ENCODE measurements at places on chromosomes 6 and 20.

DNA sequence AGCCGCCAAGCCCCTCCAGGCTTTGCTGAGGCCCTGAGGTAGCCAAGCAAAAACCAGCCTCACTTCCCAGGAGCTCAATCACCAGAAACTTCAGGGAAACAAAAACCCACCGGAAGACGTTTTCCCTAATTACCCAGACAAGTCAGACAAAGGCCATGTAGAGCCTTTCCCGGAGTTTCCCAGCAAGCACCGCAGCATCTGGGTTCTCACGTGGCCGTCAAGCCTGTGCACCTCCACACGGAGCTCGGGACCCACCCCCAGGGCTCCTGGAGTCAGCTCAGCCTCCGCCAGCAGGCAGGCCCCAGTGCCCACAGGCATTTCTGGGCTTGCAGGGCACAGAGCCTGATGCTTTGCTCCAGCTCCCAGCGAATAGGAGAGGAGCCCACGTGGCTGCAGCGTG lies 10.1 kb upstream of the MRGBP start:
- DNase-seq, result no peak

DNA sequence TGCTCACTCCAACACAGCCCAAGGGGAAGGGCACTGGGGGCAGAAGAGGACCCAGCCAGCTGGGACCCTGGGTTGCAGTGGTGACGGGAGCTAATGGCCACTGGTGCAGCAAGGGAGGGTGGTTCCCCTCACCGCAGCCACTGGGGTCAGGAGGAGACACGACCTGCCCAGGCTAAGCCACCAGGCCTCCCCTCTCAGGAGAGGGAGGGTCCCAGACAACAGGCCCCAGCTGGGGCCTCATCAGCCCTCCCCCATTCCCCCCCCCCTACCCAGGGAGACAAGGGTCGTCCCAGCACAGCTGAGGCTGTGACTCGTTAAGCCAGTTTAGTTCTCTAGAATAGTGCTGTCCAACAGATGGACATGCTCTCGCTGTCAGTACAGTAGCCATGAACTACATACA lies 17.3 kb upstream of the MATN4 start:
- no peak for DNase-seq

DNA sequence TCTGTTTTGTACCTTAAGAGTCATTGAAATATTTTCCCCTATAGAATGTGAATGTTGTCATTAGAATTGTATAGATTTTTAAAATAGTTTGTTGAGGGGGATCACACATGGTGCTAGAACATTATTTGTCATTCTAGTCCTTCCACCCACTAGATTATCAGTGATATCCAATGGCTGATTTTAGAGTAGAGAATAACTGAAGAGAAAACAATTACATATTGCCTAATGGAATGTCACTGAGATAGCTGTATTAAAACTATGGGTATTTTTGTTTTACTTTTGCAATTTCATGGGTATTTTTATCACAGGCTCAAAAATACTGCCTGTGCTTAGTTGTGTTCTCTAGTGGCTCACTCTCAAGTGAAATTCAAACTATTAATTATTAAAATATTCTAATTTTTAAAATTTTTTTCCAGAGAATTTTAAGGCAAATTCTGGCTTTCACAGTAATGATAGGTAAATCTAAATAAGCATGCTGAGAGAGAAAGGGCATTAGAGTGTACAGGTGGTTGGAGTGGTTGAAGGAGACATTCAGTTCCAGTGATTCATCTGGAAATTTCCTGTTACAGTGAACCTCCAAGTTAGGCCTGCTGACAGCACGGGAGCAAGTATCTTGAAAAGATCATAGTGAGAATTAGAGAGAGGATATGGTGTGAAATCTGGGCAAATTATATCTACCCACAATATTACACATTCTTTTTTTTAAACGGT lies 399.6 kb downstream of the NKAIN2 start:
- no peak for DNase-seq

DNA sequence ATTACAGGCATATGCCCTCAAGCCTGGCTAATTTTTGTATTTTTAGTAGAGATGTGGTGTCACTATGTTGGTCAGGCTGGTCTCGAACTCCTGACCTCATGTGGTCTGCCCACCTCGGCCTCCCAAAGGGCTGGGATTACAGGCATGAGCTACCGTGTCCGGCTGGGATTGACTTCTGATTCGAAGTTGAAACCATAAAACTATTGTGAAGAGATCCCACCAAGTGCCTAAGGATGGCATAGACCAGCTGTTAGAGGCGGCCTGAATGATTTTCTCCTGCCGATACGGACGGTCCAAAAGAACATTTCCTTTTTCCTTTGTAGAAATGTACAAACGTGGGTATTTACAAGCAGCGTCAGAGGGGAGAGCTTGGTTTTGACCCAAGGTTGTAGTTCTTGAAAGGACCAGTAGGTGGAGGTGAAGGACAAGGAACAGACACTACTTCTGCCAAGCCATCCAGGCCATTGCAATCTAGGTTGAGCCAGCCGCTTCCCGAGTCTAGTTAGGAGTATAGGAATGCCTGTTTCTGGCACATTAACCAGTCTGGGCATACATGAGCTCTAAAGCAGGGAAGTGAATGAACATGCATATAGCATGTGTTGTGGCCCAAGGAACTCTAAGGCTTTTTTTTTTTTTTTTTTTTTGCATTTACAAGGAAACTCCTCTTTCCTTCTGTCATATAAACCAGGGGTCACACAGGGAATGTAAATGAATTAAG lies 29.0 kb downstream of the MOCS3 start:
- peak; percentile 51 for DNase-seq

- no peak for DNase-seq
Observed at GRCh38 chr6:116764961-116765841, at the start of gene FAM162B. Gene FAM162B (minus strand): TSS chr6:116765719. CDS start chr6:116765576, 143 bp downstream.

DNA sequence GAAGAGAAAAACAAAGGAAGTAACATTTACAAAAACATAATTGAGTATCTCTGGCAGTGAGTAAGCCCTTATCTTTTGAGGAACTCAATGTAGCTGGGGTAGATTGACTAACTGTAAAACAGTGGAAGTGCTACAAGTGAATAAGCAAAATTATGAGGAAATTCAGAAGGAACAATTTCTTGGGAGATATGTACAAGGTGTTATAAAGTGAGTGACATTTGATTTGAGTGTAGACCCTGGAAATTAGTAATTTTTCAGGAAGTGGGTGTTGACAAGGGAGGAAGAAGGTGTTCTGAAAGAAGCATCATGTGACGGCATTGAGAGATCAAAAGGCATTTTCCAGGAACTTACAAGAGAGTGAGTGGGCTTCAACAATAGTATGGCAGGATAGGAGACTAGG lies 22.2 kb downstream of the XRN2 start:
- no peak for DNase-seq

DNA sequence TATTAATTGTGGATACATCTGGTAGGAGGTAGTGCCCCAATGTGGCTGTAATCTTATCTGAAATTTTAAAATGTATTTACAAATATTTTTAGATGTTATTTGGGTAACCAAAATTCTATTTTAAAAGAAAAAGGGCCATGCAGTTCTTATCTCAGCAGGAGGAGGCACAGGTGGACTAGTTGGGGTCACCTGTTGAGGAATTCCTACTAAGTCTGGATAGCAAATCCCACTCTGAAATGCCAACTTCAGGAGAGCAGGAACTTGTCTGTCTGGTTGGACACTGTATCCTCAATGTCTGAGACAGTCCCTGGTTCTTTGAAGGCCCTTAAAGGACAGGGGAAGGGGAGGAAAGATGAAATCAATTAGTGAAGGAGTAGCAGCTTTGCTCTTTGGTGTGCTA lies 82.6 kb downstream of the EYA2 start:
- DNase-seq, result no peak

GRCh38 chr6:89452281-89452680 lies 19.3 kb downstream of the ANKRD6 start:
- DNase-seq, result no peak

- no peak for DNase-seq
Observed at GRCh38 chr20:37437676-37438075, 83.4 kb upstream of the NNAT start.

DNA sequence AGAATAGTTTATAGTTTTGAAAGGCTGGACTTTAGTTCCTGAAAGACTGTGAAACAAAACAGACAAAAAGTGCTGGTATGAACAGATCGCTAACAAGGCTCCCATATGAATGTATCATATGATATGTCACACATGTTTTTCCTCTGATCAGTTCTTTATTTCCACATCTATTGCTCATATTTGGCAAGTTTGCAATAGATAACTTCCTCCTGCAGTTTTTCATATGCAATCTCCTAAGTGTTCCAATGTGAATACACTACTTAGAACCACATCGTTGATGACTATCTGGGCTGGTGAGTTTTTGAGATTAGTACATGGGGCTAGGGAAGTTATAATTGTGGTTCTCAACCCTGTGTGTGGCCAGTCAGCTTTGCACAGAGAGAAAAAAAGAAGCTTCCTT lies 23.1 kb downstream of the CRYBG1 start:
- no peak for DNase-seq

DNA sequence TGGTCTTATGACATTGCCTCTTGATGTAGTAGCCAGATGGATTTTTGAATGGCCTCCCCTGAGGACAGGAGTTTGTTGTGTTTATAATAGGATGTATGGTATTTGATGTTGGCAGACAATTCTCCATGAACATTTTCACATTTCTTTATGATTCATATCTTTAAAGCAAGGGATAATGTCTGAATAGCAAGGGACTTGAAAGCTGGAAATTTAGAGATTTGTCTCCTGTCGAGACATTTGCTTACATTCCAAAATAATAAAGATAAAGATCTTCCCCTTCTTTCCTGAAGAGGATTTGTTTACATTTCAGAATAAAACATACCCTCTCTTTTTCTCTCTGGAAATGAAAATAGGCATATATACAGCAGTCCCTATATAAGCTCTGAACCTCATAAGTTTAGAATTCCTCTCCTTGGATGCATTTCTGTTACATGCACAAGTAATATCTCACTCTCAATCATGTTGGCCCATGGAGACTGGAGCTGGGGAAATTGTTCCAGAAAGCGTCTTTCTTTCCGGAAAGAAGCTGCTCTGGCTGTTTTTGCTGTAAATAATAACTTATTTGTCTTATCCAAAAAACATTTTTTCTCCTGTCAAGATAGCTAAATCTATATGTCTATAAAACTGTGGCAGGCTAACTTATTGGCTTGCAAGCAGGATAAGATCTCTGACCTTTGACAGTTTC lies 42.5 kb upstream of the ASCC3 start:
- DNase-seq, result no peak

DNA sequence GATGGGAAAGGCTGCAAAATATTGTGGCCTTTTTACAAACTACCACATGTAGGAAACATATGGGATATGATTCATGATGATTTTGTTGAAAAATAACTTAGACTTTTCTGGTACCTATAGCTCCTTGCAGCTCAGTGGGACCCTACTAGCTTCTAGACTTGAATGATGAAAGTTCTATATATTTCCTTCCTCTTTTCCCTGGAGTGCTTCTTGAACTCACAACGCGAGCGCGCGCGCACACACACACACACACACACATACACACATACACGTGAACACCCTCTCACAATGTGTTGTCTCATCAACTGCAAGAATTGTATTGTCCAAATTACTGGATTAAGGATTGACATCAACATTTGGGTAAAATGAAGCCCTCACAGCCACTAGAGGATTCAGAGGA lies 61.9 kb downstream of the TOX2 start:
- no peak for DNase-seq

DNA sequence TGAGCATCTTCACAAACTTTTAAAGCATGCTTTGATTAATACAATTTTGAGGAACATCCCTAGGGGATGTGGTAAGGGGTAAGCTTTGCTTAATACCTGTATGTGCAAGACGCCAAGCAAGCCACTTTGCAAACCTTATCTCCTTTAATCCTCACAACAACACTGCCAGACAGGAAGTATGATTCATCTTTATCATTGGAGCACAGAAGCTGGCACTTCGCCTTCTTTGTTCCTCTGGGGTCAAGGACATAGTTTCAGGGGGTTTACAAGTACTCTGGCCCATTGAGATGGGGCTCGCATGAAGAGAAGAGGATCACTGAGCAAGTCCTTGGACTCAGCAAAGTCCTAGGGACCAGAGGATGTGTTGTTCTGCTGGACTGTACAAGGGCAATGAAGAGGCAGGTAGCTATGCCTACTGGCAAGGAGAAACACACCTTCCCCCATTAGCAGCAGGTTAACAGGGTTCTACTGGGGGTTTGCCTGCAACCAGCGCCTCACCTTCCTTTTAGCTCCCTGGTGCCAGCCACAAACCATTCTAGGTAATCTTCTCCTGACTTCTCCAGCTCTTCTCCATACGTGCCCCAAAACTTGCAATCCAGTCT lies 8.8 kb downstream of the TMEM244 start:
- DNase-seq, result no peak

DNA sequence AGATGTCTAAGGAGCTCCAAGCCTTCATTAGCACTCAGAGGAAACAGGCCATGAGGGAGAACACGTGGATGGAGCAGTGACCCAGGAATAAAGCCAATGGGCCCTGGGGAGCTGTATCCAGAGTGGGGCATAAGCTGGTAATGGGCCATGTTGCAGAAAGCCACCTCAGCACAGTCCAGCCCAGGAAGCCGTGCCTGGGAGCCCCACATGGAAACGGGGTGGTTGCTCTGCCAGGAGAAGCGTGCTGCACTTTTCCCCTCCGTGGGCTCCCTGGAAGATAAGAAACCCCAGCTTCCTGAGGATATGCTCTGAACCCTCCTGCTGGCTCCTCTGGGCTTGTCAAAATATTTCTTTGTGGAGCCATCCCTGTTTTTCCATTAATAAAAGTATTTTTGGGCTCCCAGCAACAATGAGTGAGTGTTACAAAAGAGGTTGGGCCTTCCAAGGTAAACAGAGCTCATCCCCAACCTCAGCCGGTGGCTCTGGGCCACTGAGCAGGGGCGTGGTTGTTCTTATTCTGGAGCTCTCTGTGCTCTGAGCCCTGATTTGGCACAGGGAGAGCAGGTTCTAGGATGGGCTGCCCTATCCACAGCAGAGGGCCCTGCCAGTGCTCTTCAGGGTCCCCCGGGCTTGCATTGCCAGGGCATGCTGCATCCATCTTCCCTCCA lies 31.2 kb upstream of the NFATC2 start:
- DNase-seq, result no peak

DNA sequence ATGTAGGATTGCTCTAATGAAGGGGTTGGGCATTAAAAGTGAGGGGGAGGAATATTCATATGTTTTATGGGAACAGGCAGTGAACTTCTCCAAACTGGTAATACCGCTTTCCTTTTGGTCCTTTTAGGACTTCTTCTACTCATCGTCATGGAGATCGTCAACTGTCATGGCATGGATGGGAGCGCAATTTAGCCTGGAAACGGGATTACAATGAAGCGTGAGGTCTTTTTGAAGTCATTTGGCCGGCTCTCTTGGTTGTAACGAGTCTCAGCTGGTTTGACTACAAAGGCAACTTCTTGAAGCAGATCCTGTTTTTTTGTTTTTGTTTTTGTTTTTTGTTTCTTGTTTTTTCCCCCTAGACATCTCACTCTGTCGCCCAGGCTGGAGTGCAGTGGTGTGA lies 1.4 kb upstream of the HLA-E start:
- no peak for DNase-seq

All from activated T-cell treated with anti-CD3 and anti-CD28 coated beads, Interleukin-2, amount 50 U/mL, for 24 hours (primary cell).